ENCODE measurements at places on chromosomes 2 and 18. TPM values are rescaled to one million over a fixed set of nuclear protein-coding genes. Genes with fewer than 3 reads are reported as not detected.

The KCNG2 gene
- 0.15 TPM for polyA plus RNA-seq

The FSHR gene
- polyA plus RNA-seq, result not detected

The FEV gene
- 0.77 TPM for polyA plus RNA-seq

The FAM228A gene
- polyA plus RNA-seq, result 0.23 TPM

The STARD6 gene
- not detected for polyA plus RNA-seq

The NEU2 gene
- polyA plus RNA-seq, result not detected

The SELENOI gene
- 9.9 TPM for polyA plus RNA-seq

The KCNE4 gene
- 0.23 TPM for polyA plus RNA-seq

The EMILIN1 gene
- polyA plus RNA-seq, result 5.3 TPM

The POTEC gene
- not detected for polyA plus RNA-seq

The INHA gene
- polyA plus RNA-seq, result 0.46 TPM

The ZNF407 gene
- 1.4 TPM for polyA plus RNA-seq

The IL1A gene
- not detected for polyA plus RNA-seq

The PUM2 gene
- 30.0 TPM for polyA plus RNA-seq

The LONRF2 gene
- polyA plus RNA-seq, result under 0.01 TPM

The C2orf92 gene
- polyA plus RNA-seq, result 4.2 TPM

DNA sequence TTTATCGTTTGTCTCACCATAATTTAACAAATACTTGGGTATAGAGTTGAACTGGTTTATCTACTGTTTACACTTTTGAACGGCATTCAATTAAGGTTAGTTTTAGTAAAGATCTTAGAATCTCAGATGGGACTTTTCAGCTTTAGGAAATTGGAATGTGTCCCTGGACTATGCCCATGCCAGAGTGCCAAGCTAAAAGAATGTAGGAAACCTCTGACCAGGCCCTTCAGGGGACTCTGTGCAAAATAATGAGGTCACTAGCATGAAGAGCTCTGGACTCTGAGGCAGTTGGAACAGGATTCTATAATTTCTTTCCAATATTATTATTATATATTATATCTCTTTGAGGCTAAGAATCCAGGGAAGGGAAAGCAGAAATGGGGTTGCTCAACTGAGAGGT is 13.5 kb downstream of the DIS3L2 start:
- DNase-seq, result no peak

GRCh38 chr18:54530285-54530684 is 60.8 kb upstream of the DYNAP start:
- no peak for DNase-seq

DNA sequence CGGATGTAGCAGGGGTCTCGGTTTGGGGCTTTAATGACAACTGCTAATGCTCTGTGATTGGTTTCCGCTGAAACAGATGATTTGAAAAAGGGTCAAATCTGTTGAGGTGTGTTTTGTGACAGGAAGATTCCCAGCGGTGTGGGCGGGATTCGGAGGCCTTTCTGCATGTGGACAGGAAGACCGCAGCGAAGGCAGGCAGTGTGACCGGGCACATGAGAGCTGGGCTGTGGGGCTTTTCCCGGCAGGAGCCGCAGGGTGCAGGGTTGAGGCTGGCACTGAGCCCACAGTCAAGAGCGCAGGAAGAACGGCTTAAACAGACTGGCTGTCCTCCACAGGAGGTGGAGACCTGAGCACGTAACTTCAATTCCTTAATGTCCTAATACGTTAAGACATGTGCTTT is 180.0 kb upstream of the TPO start:
- no peak for DNase-seq

GRCh38 chr2:127107622-127107999 is 657 bp upstream of the BIN1 start:
- DNase-seq, result peak; percentile 62

DNA sequence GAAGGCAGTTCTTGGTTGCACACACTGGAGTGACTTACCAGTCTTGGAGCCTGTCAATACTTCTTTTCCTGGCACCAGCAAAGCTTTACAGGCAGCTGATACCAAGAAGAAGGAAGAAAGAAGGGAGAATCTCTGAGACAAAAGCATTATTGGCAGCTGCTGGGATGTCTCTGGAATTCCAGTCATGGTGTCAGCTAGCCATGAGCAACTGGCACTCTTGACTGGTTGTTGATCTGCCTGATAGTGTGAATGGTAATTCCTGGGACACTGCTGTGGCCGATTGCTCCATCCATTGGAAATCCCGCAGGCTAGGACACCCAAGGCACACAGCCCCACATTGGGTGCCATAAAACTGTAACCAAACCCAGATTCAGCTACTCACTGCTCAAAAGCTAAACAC is 17.8 kb upstream of the SPAG16 start:
- DNase-seq, result no peak

- DNase-seq, result peak; percentile 77
These were observed 125.9 kb downstream of the ANTXR1 start for GRCh38 chr2:69138793-69139459.

DNA sequence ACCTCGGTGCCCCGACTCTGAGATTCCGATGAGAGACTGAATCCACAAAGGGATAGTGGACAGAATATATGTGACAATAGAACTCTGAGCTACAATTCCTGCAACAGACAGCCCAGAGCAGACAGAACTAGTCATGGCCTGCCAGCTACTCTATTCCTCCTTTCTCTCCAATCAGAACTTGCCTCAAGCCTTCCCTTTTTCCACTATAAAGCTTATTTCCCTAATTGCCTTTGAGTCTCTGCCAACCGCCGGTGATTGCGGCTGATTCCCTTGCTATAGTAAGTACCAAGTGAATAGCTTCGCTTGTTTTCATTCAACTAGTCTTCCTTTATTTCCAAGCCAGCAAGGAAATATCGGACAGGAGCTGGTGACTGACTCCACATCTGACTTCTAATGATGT is 96.8 kb downstream of the DSC3 start:
- no peak for DNase-seq

GRCh38 chr2:40324656-40325055 is 127.2 kb downstream of the SLC8A1 start:
- no peak for DNase-seq

GRCh38 chr2:16071865-16072637 is 131.7 kb downstream of the MYCN start:
- no peak for DNase-seq

GRCh38 chr2:195579776-195580555 is 77.1 kb upstream of the SLC39A10 start:
- DNase-seq, result no peak

DNA sequence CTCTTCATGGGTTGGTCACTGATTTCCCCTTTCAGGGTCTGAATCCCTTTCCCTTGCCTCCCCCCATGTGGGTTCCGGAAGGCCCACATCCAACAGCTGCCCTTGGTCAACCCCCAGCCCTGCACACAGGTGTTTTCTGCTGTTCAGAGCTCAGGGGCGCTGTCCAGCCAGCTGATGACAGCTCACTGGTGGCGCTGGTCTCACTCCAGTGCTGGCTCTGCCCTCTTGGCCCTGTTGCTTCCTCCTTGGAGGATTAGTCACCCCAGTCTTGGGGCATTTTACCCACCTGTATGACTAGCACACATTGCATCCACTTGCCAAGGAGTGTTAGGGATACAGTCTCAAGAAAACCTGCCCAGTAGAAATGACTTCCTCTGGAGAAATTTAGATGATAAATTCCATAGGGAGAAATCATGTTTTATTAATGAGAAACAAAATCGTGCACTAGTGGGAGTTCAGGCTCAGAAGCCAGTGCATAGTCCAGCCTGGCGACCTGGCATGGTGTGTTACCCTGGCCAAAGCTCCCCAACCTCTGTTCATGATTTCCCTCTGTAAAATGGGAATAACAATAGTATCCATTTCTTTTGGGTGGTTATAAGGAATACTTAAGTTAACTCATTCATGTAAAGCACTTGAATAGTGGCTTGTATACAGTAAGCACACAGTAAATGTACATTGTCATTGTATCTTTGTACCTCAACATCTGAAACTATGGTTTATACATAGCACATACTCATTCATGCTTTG is 21.6 kb downstream of the CRIM1 start:
- no peak for DNase-seq

- no peak for DNase-seq
These were observed 47.7 kb upstream of the NFATC1 start for GRCh38 chr18:79348066-79348465.

GRCh38 chr2:65299246-65299645 is 71.6 kb downstream of the ACTR2 start:
- no peak for DNase-seq

DNA sequence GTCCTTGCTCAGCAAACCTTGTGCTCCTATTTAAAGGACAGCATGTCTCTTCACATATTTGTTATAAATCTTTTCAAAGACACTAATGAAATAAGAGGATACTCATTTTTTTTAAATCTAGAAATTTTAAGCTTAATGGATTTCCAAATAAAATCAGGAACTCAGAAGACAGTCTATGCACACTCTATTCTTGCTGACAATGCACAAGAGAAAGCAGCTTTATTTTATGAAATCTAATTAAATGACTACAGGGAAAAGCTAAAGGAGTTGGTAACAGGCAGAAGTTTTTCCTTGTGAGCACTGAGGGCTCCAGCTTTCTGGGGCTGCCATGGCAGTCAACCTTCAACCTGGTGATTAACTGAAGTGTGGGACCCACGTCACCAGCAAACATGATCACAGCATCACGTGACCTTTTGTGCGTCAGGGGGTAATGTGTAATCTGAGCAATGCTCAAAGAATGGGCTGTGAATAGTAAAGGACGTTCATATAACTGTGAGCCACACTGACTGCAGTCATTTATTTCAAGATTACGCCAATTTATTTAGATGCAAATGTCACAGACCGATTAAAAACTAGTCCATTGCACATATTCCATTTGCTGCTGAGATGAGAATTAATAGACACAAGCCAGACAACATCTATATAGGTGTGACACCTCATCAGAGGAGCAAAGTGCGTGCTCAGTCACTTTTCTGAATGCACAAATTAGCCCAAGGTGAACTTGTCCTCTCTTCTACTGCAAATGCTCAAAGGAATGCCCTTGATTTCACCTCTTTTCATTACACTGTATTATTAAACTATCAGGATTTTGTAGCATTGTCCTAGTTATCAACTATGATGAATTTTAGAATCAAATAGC is 11.6 kb upstream of the DNER start:
- DNase-seq, result no peak

GRCh38 chr18:79517341-79517740 is 121.6 kb downstream of the NFATC1 start:
- no peak for DNase-seq

GRCh38 chr2:98492441-98492840 is 47.8 kb downstream of the INPP4A start:
- peak; percentile 38 for DNase-seq

- no peak for DNase-seq
These were observed 66.3 kb upstream of the XPO1 start for GRCh38 chr2:61604433-61604832.

DNA sequence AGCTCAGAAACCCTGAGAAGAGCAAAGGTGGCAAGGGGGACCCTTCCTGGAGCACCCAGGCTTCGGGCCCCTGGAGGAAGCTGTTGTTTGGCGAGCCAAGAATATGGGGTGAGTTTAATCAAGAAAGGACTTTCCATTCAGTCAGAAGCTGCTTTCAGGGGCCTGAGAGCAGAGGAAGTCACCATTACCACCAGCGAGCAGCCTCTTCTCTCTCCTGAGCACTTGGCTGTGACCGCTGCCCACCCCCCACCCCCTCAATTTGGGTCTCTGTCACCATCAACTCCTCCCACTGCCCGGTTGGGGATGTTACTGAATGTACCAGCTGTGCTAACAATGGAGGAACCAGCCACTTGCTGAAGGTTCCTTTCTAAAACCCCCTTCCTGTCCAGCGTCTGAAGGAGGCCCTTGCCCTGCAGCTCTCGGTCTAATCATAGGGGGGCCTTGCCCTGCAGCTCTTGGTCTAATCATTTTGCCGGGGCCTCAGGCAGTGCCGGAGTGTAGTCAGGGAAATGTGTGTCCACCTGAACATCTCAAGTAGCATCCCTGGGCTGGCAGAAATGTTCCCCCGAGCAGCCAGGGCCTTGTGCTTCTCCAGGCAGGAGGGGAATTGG is 943 bp downstream of the INPP5D start:
- DNase-seq, result peak; percentile 60

DNA sequence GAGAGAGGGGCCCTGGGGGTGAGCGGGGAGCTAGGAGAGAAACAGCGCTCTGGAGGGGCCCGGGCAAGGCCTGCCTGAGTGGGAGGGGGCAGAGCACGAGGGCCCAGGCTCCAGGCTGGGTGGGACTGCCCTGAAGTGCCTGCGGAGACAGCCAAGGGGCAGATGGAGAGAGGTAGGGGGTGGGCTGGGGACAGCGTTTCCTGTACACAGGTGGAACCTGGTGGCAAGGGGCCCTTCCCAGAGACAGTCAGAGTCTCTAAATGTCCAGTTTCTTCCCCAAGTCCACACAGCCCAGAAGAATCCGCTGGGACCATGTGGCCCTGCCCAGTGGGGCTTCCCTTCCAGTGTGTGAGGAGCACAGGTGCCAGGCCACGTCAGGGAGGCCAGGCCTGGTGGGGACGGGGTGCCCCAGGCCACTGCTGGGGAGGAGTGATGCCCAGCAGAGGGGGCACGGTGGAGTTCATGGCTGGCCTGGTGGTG is 1.7 kb upstream of the GPR35 start:
- DNase-seq, result no peak

DNA sequence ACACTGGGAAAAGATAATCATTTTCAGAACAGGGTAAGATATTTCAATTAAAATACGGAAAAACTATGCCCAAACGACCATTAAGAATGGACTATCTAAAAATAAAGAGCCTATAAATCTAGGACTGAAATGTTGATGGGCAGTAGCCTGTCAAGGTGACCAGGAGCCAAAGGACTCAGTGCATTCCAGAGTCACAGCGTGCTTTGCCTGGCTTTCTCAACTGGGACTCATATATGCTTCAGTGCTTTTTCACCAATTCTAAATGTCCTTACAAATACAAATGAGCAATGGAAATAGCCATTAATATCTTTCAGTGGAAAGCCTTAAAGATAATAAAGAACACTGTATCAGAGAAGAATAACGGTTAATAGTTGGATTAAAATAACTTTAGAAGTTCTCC is 35.4 kb downstream of the PREPL start:
- DNase-seq, result no peak

DNA sequence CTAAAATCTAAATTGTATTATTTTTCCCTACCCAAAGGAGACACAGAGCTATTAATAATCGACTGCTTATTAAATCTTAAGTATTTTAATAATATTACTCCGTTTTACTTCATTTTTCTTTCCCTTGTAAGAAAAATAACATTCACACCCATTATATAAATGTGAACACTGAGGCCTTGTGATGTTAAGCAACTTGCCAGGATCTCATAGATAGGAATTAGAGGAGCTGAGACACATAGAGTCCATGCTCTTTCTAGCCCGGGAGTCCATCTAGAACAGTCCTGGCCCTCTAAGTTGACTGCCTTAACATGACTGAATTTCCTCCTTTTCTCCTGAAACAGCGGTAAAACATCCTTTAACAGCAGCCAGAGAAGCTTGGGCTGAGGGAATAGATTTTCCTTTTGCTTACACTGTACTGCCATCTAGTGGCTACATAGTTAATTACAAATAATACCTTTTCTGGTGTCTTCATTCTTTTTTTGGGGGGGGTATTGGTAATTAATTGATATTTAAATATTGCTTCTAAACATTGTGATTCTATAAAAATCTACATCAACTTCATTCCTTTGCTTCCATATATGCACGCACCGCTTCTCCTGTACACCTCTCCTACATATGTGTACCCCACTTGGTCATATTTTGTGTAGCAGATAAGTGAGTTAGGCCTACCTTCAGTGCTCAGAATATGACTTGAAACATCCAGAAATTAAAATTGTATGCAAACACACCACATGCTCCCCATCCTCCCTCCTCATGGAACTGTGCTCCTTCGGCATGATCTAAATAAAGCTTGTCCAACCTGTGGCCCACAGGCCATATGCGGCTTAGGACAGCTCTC is 125.8 kb upstream of the HNMT start:
- DNase-seq, result no peak

- DNase-seq, result no peak
These were observed 77.8 kb upstream of the ARHGAP15 start for GRCh38 chr2:143051465-143051864.
